ENCODE measurements at places on chromosomes 12 and 14.

GRCh38 chr12:67364228-67364627, 95.1 kb downstream of the CAND1 start:
- DNase-seq = no peak

DNA sequence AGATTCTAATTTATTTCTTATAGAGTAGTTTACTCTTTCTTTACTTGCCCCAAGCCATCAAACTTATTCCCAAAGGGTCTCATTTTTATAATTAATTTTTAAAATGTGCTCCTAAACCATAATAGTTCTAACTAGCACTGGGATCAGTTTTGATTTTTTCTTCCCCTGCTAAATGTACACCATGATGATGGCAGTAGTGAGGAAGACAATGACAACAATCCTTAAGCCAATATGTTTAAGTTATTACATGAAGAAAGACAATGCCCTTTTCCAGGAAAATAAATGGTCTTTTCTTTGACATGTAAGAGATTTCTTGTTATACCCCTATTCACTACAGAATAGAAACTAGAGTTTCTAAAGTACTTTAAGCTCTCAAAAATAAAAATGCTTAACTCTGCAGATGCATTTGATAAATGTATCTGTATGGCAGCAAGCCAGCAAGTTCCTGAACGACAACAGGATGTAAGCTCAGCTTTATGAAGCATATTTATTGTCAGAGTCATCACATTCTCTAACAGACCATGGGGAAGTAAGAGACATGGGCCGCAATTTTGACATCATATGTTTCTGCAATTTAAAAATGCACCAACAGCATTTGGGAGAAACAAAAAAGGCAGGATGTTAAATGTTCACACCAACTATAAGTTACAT, 36.0 kb upstream of the SNX6 start:
- peak; percentile 67 for DNase-seq

DNA sequence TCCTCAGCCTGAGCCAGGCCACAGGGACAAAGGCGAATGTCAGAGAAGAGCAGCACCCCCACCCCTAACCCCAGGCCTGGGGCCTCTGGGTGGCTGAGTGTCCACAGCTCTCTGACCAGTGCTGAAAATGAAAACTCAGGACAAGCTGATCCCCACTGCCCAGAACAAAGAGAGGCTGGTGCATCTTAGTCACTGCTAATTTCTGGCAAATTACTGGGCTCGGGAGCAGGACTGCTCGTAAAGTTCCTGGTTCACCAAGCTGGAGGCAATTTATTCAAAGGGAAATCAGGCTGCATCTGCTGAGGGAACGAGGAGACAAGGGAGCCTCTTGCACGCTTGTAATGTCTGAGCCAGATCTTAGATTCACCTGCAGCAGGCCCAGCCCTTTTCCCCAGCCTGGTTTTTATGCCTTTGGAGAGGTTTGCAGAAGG, 43.2 kb downstream of the CALM1 start:
- no peak for DNase-seq

DNA sequence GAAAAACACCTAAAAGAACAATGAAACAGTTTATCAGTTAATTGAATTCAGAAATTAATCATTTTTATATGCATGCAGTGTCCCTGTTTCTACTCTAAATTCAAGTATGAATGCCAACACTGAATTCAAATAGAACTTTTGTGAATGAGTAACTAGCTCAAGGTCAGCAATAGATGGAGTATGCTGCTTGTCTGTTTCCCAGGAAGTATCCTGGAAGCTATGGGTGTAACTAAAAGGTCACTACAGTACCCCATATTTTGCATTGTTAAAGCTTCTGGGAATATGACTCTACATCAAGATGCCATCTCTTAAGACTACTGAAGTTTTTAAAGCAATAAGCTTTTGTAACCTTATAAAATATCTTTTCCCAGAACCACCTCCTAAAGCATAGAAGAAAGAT, 681.4 kb upstream of the FBXO33 start:
- DNase-seq = no peak

- no peak for DNase-seq
These were observed 223.9 kb downstream of the ADGRD1 start for GRCh38 chr12:131177599-131177998.

GRCh38 chr12:51706206-51706605, 115.2 kb downstream of the SCN8A start:
- DNase-seq = no peak

- no peak for DNase-seq
These were observed 17.1 kb downstream of the KIAA0586 start for GRCh38 chr14:58444627-58445026.

DNA sequence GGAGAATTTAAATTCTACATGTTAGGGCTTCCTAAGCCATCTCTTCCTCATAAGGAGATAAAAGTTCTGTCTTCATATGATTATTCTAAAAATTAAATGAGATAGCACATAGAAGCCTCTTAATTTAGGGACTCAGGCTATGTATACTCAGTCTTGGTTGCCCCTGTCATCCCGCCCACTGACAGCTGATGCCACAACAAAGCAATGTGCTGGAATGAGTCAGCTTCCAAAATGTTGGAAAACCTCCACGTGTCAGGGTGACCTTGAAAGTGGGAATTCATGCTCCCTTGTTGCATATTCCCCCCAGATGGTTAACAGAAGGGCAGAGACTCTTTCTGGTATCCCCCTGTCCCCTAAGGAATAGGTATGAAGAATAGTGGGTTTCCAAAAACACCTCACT, 238.0 kb upstream of the DDHD1 start:
- DNase-seq = no peak

- DNase-seq = no peak
These were observed 100.2 kb downstream of the B4GALNT3 start for GRCh38 chr12:559906-560455.

- DNase-seq = no peak
These were observed 76.0 kb downstream of the CHGA start for GRCh38 chr14:92998946-92999345.

DNA sequence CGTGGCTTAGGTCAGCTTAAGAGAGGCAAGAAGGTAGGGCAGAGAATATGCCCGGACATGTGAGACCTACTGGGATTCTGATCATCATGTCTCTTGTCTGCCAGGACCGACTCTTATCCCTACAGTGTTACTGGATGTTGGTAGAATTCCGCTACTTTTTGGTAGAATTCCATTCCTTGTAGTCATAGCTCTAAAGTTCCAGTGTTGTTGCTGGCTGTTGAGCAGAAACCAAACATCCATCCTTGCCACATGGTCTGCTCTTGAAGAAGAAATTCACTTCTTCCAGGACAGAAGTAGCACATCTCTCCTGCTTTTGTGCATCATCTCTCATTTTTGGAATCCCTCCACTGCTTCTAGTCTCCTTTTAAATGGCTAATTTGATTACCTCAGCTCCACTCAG, 453.7 kb downstream of the RPL10L start:
- no peak for DNase-seq

- no peak for DNase-seq
These were observed 463.8 kb downstream of the APAF1 start for GRCh38 chr12:99108924-99109323.

DNA sequence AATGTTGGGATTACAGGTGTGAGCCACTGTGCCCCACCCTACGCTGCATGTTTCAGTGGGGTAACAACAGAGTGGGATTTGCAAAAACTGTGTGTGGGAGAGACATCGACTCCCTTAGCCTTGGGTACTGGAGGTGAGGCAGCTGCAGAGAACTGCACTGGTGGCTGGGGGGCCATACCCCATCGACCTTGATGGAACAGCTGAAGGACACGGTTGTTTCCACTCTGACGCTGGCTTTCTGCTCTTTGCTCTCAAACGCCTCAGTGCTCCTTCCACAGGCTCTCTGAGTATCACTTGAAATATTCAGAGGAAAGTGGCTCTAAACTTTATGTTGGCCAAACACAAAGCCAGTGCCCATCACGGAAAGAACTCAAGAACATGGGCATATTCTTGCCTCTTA, 30.8 kb upstream of the LRRC10 start:
- DNase-seq = no peak

- DNase-seq = no peak
These were observed 163.4 kb downstream of the SRGAP1 start for GRCh38 chr12:64007853-64008252.

GRCh38 chr12:106152334-106152733, 13.6 kb upstream of the NUAK1 start:
- DNase-seq = no peak

DNA sequence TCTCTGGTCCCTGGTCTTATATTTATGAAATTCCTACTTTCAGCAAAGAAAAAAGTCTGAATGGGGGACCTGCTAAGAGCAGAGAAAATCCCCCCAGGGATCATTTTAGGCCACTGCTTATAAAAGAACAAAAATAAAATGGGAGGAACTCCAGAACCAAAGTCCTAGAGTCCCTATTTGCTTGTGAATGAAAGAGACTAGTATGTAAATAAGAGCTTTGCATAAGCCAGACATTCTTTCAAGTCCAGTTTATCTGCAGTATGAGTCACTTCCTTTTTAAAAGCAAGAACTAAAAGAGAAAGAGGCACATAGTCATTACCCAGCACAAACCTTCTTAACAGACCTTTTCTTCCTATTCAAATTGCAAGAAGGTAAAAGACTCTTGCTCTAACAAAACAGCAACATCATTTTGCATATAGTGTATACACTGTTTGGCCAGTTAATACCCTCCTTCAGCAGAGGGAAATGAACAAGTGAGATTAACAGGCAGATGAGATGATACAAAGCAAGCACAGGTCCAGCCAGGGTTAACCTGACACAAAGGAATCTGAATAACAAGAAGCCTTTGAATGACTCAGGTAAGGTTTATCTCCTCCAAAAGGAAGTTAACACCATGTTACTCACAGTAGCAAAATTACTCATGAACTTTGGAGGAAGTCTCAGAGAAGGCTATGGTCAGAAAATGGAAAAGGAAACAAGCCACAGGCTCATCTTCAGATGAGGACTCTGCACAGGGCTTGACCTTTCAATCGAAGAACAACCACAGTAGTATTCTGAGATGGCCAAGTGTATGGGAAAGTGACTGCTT, 87.3 kb downstream of the PHLDA1 start:
- DNase-seq = no peak

DNA sequence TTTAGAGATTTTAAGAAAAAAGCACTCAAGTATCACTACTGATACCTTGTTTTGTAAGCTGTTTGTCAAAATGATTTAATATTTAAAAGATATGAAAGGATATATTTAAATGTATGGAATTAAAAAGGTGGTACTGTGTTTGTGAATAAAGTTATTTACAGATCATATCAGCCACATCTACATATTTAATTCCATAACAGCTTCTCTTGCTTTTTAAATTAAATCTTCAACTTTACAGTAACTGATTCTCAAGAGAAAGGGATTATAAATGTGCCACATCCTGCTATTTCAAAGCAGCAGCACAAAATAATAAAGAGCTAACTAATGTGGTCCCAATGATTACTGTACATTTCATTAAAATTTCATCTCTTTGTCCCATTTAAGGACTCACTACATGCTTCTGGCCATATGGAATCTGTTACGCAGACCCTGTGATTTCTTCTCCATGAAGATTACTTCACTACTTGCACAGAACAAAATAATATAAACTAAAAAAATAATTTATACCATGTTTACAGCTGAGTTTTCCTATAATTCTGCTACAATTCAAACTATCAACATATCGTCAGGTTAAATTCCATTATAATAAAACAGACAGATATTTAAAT, 117.8 kb downstream of the MED13L start:
- DNase-seq = no peak

- no peak for DNase-seq
These were observed 1.5 kb upstream of the HSP90B1 start for GRCh38 chr12:103928682-103929045.
